ENCODE measurements at places on chromosomes 2 and 18.

GRCh38 chr2:95374451-95374920 lies 28.0 kb upstream of the FAHD2A start:
- no peak for DNase-seq

DNA sequence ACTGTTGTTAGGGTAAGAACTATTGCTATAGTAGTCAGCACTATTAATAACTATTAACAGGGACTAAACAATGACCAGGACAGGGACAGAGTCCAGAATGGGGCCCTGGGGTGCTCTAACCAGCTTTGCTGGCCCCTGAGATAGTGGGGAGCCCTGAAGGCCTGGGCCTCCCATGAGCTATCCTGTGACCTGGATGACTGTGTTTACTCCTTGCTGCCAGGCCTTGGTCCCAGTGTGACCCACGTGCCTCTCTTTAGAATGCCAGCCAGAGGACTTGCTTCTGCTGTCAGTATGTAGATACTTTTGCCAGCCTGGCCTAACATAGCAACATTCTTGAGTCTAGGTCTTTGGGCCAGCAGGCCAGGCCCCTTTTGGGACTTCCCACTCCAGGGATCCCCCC lies 11.4 kb downstream of the CDK5R2 start:
- no peak for DNase-seq

DNA sequence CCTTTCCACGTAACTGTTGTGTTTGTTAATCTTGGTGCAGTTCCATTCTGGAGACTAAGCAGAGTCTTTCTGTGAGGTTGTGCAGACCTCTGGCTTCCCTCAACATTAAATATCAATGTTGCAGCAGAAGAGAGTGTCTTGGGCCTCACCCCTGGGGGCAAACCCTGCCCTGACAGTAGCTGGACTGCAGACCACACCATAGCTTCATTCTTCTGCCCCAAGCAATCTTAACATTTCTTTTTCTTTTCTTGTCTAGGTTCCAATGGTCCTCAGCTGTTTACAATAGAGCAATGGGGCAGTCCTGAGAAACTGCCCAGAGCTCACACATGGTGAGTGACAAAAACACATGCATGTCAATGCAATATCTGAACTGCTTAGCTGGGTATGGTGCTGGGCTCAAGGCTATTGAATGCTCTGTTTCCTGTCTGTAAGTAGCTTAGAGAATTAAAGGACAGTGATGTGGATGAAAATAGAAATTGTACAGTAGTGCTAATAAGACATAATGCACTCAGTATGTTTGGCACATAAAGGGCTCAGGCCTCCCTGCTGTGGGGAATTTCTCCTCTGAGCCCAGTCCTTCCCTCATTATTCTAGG lies 237.6 kb downstream of the ALPK2 start:
- DNase-seq = no peak

DNA sequence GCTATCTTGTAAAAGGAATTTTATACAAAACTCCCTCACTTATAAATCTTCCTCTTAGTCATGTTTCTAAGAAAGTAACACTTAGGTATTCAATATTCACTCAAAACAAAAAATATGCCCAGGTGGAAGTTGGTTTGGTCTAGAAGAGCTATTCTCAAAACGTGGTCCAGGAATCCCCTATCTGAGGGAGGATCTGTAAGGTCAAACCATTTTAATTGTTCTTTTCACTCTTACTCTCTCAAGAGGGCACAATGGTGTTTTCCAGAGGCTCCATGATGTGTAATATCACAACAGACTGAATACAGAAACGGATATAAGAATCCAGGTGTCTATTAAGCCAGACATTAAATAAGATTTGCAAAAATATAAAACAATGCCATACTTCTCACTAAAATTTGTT lies 9.9 kb downstream of the MOB1A start:
- DNase-seq = no peak

GRCh38 chr2:19580830-19581229 lies 222.4 kb upstream of the OSR1 start:
- no peak for DNase-seq

- DNase-seq = no peak
Observed at GRCh38 chr18:63683890-63684289, 18.9 kb upstream of the SERPINB11 start.

- DNase-seq = no peak
Observed at GRCh38 chr2:26765475-26766200, 1.6 kb downstream of the SLC35F6 start.

DNA sequence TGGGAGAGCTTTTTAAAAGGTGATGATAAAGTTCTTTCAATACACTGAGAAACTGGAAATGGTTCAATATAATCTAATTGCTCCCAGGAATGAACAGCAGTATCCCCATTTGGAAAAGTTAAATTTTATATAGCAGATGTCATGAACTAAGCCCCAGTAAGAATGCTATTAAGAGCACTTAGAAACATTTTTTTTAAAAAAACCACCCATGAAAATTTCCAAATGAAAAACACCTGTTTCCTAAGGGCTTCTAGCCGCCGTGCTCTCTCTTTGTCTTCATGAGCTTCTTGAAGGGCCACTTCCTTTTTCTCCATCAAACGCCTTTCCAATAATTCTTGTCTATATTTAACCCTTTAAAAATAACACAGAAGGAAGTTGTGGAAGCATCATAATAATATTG lies 77.0 kb downstream of the UPP2 start:
- DNase-seq = no peak

- DNase-seq = no peak
Observed at GRCh38 chr2:136482966-136483365, 282.4 kb upstream of the THSD7B start.

DNA sequence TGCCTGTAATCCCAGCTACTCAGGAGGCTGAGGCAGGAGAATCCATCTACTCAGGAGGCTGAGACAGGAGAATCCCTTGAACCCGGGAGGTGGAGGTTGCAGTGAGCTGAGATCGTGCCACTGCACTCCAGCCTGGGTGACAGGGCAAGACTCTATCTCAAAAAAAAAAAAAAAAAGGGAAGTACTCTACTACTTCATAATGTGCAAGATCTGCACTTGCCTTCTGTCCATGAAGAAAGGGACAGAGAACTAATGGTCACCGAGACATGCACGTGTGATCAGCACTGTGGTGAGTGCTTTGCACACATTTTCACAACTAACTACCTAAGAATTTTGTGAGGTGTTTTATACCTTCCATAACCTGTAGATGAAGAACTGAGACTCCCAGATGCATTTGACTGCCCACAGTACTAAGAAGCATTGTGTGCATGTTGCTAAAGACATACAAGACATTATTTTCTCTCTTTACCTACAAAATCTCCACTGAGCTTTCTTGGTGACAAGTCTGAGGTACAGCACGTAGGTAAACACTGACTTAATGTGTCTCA lies 784.8 kb upstream of the ID2 start:
- DNase-seq = no peak

DNA sequence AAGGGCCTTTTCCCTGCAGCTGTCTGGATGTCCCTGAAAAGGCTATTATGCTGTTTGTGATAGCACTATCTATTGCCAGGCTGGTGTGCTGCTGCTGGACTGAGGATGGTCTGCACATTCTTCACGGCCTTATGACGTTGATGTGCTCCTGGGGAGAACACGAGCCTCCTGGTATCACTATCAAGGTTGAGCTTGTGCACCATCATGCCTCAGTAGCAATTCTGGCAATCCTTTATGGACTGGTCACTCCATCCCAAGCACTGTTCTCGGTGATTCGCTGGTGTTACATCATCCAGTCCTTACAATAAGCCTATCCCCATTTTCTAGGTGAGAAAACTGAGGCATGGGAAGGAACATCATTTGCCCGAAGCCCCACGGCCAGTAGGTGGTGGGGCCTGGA lies 18.2 kb upstream of the CCBE1 start:
- no peak for DNase-seq

- no peak for DNase-seq
Observed at GRCh38 chr2:219065484-219065883, 4.8 kb upstream of the IHH start.

GRCh38 chr2:179239195-179239594 lies 25.4 kb downstream of the SESTD1 start:
- no peak for DNase-seq

DNA sequence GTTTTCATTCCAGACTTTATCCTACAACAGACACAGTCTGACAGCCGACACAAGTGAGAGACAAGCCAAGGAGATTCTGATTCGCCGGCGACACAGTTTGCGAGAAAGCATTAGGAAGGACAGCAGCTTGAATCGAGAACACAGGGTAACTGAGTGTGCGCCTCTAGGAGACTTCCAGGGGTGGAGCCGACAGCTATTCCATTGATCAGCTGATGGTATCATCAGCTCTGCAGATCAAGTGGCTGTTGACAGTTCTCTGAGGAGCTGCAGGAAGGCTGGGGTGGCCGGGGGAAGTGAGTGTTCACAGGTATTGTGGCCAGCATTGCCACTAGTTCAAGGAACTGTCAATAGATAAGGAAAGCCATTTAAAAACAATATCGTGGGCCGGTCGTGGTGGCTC lies 57.3 kb upstream of the TMEM182 start:
- no peak for DNase-seq

GRCh38 chr2:205811387-205811786 lies 129.1 kb downstream of the NRP2 start:
- no peak for DNase-seq

GRCh38 chr2:232377841-232378734 lies 463 bp upstream of the ALPP start:
- DNase-seq = no peak

GRCh38 chr2:176435729-176436128 lies 166.5 kb downstream of the MTX2 start:
- no peak for DNase-seq

DNA sequence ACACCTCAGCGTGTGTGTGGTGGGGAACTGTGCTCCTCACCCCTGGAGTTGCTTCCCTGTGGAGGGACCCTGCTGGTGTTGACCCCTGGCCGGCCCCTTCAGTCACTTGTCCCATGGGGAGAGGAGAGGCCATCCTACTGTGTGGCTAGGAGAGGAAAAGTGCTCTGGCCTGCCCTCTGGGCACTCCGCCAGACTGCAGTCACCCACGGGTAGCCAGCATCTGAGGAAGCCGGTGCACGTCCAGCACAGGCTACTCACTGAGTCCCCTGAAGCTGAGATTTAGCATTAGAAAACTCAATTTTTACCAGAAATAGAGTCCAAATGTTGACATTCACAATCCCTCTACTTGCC lies 211.5 kb upstream of the RAB6C start:
- no peak for DNase-seq

GRCh38 chr2:239820836-239821693 lies 204.1 kb downstream of the NDUFA10 start:
- no peak for DNase-seq

DNA sequence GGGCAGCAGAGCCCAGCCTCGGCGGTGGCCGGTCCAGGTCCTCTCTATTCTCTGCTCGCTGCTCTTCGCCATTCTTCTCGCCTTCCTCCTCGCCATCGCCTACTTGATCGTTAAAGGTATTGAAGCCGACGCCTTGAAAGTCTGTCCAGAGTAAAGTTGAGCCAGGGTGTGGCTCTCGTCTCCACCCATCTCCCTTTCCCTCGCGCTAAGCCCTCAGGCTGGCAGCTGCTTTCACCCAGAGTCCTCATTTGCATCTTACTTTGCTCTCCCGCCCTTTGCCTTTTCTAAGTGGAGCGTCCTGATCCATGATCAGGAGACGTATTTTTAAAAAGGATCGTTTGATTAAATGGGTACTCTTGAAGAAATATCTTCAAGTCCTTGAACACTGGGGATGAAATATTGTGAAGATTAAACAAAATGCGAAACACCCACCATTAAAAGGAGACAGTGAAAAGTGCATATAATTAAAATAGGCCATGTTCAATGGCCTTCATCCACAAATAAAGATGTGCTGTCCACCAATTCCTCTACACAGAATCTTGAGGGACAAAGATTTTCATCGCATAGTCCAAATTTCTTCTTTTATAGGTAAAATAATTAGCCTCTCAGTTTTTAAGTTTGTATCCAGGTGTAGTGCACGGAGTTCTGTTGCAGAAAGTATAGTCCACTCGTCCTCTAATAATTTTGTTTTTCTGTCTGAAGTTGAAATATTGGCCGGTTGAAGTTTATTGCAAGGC lies 657 bp downstream of the ARL6IP6 start:
- DNase-seq = no peak

- no peak for DNase-seq
Observed at GRCh38 chr18:70448588-70448987, 159.7 kb downstream of the SOCS6 start.

GRCh38 chr2:230866756-230867523 lies 2.2 kb downstream of the ITM2C start:
- no peak for DNase-seq

DNA sequence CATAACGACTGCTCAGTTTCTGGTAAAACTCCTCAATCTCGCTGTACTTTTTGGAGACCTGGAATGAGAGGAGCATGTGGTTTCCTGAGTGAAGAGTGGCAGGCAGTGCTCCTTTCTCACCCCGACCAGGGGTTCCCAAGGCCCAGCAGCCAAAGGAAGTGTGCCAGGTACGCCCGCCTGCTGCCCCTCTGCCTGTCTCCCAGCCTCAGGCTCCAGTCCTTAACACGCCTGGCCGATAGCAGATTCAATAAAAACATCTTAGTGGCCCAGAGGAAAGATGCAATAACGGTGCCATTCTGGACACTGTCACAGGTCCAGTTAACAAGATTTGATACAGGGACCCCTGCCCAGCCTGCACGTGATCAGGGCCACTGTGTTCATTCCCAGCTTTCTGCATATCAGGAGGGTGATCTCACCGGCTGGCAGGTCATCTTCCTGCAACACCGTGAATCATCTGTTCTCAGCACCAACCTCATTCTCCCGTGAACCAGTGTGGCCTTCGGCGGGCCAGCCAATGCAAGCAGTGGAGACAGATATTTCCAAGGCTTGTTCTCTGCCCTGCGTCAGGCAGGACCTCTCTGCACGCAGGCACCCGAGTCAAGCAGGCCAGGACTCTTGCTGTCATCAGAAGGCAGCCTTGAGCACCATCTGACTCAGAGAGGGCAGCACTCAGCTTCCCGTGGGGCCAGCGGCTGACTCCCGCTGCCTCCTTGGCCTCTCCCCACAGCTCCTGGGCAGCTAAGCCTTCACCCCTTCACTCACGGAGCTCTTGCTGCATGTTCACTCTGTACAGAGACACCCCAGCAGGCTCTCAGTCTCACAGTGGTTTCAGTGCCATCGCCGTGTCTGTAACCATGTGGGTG lies 9.5 kb downstream of the HS1BP3 start:
- no peak for DNase-seq

DNA sequence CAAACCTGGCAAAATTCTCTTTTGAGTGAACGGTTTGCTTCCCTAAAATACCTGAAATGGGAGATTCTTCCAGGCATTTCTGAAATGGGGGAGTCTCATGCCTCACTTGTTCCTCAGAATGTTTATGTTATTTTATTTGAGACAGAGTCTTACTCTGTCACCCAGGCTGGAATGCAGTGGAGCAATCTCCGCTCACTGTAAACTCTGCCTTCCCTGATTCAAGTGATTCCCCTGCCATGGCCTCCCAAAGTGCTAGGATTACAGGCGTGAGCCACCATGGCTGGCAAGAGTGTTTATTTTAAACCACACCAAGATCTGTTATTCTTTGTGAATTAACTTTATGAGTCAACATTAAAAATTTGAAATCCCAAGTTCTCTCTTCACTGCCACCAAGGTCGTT lies 6.4 kb upstream of the FHL2 start:
- no peak for DNase-seq

- no peak for DNase-seq
Observed at GRCh38 chr2:96176661-96177060, 31.4 kb upstream of the DUSP2 start.

Data from hypothalamus (tissue), 51 donors.